GM13977 (cell line): ENCODE measurements at places on chromosomes 2 and 18.

GRCh38 chr2:99974275-99974674 lies 168.1 kb downstream of the AFF3 start:
- peak; percentile 10 for DNase-seq

DNA sequence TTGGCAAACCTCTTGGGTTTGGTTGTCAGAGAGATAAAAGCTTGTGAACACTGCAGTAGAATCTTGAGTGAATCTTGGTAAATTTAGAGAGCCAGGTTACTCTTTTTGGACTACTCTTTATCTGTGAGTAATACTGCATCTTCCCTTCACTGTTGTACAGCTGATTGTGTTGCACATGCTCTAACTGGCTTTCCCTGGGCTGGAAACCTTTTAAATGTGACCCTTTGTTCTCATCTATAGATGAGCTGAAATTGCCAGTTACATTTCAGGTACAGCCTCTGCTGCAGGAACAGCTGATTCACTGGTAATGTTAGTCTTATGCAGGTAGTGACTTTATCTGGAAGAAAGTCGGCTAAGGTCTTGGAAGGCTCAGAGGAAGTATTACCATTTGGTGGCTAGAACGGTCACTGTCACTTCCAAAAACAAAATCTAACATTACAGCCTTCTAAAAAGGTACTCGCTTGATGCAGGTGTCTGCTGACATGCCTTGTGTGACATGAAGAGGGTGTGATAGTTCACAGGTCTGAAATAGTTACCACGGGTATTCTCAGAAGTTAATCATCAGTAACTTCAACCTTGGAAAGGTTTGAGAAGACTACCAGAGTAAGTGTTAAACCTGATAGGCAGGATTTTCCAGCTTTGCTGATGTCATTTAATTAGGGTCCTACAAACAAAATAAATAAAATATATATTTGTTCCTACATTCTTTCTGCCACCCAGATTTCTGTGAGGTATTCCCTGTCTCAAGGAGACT lies 851.1 kb downstream of the SLC4A3 start:
- no peak for DNase-seq

DNA sequence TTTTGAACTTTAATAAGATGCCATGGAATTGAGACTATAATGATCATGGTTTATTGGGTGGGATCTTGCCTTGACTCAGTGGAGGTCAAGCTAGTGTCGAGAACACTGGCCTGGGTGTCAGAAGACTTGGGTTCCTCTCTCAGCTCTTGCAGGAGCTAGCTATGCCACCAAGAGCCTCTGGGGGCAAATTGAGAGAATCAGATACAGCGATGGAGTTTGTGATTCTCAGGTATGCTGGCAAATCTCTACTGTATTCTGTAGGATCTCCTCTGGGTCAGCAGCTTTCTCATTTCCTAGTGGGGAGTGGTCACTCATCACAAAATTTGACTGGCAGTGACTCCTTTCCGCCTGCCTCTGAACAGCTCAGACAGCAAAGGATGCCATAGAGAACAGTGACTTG lies 477.0 kb downstream of the RNF144A start:
- no peak for DNase-seq

DNA sequence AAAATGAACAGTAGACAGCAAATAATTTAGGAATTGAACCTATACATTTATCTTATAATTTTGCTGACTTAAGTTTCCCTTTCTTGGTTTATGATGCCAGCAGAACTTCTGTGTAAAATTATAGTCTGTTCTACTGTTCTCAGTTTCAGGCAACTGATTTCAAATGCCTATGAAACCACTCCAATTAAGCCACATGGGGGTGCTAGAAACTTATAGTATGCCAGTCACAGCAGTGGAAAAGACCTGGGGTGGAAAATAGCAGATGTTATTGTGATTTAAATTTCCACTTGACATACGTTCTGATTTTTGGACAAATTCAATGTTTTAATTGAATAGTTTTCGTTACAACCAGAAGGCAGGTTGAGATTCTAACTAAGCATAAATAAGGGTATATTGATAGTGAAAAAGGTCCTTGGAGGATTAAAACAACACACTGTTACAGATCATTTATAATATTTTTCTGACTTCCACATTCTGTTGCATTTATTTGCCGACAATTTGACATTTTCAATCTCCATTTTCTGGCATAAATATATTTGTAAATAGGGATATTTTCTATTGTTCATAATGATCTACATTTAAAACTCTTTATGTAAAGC lies 61.4 kb downstream of the CPS1 start:
- DNase-seq, result no peak

DNA sequence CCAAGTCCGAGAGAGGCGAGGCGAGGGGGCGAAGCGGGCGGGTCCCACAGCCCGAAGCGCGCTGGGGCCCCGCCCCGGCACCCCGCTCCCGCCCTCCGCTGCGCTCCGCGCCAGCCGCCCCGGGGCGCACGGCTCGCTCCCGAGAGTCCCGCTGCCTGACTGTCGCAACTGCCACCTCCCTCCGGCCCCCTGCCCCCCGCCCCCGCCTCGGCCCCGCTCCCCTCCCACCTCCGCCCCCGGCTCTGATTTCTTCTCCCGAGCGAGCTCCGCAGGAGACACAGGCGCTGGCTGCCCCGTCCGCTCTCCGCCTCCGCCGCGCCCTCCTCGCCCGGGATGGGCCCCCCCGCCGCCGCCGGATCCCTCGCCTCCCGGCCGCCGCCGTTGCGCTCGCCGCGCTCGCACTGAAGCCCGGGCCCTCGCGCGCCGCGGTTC lies at the start of gene WNT6:
TSS of gene WNT6 (plus strand) at position 250 of the 432 bp plus-strand sequence. CDS start 233 bp downstream, outside the sequence.
- no peak for DNase-seq
